ENCODE measurements at places on chromosomes 12 and 14.
A peak's percentile ranks its signal among the peaks of the same experiment; 100 is the strongest.

GRCh38 chr12:128654468-128654867 lies 169.3 kb downstream of the SLC15A4 start:
- no peak for DNase-seq

DNA sequence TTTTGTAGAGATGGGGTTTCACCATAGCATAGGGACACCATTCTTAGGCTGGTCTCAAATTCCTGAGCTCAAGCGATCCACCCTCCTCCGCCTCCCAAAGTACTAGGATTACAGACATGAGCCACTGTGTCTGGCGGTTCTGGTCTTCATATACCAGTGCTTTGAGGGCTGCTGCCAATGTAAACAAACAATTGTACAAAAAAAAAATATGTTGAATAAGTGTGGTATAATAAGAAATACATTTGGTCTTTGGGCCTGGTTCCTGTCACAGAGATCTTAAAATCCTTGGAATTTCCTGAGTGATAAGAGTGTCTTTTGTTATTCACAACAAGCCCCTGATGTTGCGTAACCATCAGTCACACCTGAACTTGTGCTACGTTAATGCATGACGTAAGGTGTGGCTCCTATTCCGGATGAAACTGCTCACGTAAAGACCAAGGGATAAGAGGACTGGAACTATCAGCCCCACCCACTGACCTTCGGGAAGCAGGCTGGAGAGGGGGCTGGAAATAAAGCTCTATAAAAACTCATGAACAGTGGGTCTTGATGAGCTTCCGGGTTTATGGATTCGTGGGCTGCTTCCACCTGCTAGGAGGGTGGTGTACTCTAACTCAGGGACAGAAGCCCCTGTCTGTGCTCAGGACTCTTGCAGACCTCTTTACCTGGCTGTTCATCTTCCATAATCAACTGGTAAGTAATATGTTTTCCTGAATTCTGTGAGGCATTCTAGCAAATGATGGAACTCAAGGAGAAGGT lies 16.5 kb upstream of the RIMKLB start:
- no peak for DNase-seq

DNA sequence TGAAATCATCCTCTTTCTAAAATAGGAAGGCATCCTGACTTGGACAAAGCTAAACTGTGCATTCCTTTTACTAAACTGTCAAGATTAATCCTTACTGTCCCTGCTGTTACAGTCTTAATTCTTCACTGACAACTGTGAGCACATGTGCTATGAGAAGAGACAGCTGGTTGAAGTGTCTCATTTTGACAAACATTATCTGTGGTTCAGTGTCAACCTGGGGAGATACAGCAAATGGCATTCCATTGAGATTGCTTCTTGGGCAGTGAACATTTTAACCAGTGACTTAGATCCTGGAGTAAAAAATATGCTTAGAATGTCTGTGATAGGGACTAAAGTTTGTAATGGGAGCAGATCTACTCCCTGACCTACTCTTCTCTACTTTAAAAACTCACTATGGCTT lies 552.6 kb upstream of the ATP2B1 start:
- DNase-seq, result no peak

DNA sequence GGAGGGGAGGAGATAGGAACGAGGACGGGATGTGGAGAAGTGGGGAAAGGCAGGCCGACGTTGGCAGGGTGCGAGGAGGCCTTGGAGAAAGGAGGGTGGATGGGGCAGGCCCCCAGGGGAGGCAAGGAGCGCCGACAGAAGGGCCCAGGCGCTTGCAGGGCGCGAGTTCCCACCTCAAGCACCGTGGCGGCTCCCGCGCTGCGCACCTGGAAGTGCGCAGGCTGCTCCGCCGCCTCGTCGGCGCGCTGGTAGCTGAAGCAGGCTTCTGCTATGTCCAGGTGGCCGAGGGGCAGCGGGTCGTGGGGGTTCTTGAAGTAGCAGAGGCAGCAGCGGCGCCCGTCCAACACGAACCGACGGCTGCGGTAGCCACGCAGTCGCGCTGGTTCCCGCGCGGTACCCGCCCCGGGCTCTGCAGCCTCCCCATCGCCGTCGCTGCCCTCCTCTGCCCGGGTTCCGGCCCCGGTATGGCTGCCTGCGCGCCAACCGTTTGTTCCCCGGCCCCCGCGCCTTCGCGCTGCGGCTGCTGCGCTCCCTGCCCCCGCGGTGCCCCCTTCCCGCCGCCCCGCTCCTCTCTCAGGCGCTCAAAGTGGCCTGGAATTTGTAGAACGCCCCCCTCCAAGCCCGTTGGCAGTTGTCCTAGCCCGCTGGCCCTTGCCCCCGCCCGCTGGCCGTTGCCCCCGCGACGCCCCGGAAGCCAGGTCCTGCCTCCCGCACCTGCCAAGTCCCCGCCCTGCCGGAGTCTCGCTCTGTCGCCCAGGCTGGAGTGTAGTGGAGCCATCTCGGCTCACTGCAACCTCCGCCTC lies 1.1 kb upstream of the ACTR6 start:
- DNase-seq, result peak; percentile 87

DNA sequence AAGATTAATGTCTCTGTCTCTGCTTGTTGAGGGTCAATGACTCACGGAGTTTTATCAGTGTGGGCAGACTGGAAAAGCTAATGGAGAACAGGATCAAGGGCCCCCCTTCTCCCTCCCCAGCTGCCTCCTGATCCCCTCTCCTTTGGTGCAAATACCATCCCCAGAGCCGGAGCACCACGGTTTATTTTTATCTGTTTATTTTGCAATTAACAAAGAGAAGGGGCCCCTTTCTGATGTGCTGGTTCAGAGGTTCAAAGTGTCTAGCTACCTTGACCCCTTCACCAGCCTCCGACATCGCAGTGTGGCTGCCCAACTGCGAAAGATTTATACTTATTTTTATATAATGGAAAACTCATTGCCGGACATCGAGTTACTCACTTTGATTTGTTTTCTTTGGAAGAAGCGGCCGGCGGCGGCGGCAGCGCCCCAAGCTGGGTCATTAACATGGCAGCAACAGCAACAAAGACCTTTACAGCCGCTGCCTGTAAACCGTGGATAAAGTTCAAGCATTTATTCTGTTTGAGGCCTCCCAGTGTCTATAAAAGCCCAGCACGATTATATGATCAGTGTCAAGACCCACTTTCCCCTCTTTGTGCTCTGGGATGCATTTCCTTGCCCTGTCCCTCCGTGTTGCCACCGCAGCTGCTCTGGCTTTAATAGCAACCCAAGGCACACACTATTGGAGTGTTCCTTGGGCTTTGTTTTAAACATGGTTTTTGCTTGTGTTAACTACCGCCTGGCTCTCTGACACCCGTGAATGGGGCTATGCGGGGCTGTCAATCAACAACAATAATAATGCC lies 47.4 kb upstream of the PARP11 start:
- no peak for DNase-seq

DNA sequence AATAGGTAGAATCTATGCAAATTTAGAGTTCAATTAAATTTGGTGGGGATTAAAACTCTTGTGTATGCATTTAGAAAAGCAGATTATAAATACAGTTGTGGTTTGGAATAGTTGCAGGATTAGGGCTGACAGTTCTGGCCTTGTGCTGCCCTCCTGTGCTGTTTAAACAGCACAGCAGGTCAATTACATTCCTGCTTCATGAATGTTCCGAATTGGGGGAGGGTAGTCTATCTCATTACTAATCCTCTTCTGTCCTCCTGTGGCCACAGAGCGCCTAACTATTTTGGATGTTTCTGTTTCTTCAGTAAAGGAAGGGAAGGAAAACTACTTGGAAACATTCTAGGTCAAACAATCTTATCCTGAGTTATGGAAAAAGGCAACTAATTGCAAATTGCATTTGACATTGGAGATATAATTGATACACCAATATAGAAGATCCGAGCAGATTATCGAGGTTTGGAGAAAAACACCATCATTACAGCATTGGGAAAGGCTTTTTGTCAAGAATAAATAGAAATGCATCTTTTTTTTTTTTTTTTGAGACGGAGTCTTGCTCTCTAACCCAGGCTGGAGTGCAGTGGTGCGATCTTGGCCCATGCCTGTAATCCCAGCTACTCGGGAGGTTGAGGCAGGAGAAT lies 8.7 kb upstream of the GPR19 start:
- DNase-seq, result peak; percentile 34

DNA sequence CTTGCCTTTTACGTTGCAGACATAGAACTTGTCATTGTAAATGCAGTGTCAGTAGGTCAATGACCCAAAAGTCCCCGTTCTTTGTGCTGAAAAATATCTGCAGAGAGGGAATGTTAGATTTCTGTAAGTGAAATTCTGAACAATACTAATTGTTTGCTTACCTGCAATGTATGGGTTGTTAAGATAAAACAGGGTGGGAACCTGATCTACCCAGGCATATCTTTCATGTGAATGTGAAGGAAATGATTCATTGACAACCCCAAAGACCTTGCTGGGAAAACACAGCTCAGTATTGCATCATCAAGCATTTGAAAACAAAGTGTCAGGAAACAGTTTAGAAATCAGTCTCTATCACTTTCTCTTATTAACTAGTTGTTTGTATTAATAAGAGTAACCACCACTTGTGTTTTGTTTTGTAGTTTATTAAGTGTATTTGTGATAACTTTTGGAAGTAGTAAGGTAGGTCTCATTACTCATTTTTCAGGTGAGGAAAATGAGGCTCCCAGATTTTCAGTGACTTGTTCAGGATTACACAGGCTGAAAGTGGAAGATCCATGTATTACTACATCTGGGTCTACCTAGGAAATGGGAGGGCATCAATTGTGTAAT lies 57.9 kb upstream of the SLC38A2 start:
- no peak for DNase-seq

DNA sequence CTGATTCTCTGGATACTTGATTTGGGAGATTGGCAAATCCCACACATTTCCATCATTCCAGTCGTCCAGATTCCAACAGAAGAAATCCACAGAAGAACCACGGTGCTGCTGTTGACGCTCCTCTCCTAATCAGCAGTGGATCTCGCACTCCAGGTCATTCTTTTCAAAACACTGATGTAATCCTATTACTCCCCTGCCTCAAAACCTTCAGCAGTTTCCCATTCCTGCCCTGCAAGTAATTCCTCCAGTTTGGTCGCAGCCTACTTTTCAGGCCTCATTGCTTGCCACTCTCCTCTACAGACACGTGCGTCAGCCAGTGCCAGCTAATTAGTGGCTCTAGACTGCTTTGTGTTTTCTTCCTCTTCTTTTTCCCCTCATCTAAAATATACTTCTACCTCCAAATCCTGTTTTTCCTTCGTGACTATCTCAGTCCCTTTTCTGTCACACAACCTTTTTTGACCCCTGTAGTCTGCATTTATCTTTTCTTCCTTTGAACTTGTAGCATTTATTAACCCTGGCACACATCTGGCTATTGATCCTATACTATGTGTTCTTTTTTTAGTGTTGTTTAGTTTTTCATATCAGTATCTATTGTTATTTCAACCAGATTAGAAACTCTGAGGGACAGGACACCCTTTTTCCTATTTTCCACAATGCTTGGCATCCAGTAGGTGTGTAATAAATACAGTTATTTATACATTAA lies 36.8 kb downstream of the PRORP start:
- no peak for DNase-seq

DNA sequence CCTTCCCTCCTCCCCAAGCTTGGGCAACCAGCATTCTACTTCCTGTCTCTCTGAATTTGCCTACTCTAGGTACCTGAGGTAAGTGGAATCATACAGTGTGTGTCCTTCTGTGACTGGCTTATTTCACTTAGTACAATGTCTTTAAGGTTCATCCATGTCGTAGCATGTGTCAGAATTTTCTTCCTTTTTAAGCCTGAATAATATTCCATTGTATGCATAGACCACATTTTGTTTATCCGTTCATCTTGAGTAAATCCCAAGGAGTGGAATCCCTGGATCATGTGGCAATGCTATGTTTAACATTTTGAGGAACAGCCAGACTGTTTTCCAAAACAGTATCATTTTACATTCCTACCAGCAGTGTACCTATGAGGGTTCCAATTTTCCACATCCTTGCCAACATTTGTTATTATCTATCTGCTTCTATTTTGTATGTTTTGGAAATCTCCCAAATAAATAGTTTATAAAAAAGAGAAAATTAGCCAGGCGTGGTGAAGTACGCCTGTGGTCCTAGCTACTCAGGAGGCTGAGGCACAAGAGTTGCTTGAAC lies 12.4 kb downstream of the HSP90AA1 start:
- DNase-seq, result no peak

DNA sequence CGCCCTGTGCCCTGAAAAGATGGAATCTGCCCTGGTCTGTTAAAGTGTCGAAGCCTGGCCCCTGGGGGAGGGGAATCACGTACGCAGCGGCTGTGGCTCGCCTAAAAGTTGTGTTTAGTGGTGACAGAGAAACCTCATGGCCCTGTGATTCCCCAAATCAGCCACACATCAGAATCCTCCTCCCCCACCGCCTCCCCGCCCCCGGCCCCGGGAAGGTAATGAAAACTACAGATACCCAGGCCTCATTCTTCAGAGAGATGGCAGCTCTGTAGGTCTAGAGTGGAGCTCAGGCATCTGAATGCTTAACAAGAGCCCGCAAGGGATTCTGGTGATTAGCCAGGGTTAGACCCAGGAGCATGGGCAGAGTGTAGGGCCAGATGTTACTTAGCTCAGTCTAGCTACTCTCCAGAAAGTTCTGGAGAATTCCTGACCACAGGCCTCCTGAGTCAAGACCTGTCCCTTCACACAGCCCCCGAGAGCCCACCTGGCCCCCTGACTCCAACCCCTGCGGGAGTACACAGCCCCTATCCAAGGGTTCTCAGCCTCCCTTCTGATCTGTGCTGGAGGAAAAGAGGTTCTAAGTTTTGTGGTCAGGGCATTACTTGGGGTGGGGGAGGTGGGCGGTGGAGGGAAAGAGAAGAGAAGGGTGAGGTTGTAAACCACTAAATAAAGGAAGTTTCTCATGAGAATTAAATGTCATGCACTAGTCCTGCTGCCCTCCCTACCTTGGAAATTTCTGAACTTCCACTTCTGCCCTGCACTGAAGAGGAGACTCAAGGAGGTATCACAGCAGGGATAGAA lies 114.8 kb downstream of the PLXNC1 start:
- peak; percentile 85 for DNase-seq

DNA sequence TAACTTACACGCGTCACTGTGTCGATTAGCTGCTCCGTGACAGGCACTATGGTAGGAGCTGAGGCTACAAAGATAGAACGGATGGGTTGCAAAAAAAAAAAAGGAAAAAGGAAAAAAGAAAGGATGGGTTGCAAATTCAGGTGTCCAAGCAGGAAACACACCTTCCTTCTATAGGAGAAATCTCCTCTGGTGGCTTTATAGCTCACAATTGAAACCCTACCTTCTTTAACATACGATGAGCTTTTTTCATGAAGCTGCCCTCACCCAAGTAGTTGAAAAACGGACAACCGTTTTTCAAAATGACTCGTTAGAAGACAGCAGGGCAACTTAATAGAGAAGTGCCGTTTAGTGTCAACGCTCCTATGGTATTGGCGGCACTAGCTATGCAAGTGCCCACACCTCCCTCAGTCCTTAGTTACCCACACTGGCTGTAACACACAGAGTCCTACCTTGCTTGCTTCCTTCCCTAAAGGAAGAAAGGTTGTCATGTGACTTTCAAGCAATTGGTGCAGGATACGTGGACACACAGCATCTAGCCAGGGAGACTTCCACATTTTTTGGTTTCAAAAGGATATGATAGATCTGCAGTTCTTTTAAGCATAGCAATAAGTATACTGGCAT lies 682 bp upstream of the TRIP11 start:
- DNase-seq, result peak; percentile 22

GRCh38 chr12:119694111-119694510 lies 26.2 kb downstream of the PRKAB1 start:
- DNase-seq, result no peak

Measured in stimulated activated CD4-positive, alpha-beta T cell treated with anti-CD3 and anti-CD28 coated beads, Interleukin-15, amount 100 ng/mL, for 24 hours (primary cell).